Glutamatergic neuron (in vitro differentiated cells): ENCODE measurements at places on chromosomes 12 and 14.

- no peak for DNase-seq
Measured at GRCh38 chr14:97179573-97179972, 382.4 kb downstream of the VRK1 start.

DNA sequence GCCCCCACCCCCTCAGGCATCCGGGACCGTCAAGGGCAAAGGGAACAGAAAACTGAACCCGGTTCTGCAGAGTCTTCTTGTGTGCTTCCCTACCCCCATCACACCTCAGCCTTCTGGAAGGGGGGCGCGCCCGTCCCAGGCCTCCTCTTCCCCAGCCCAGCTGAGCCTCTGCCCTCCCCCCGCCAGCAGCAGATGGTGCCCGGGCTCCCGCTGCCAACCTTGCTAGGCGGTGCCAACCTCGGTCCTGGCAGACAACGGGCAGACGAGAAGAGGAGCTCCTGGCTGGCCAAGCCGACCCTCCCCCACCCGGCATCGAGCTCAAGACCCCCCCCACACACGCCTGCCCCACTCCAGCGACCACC lies 8.7 kb downstream of the STAC3 start:
- no peak for DNase-seq

- DNase-seq, result no peak
Measured at GRCh38 chr14:30332374-30332773, 226.6 kb upstream of the G2E3 start.

DNA sequence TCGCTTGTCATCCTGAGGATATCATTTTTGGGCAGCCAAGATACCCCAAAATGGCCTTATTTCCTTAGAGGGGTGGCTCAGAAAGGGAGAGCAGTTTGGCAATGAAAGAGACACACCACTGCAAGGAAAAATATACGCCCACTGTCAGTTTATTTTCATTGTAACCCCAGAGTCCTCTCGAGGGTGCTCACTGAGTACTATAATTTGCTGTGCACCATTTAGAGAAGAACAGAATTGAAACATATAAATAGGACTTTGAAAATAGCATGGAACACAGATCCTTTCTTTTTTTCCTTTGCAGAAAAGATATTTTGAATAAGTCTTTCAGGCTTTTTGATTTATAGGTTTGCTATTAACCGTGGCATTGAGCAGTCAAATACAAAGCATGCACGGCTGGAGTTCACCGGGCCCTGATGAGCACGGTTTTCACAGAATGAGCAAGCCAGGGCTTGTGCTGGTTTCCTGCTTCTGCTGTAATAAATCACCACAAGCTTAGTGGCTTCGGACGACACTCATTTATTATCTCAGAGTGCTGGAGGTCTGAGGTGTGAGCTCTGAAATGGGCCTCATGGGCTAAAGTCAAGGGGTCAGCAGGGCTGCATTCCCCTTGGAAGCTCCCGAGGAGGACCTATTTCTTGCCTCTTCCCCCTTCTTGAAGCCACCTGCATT lies 152.3 kb downstream of the ZNF664 start:
- no peak for DNase-seq

GRCh38 chr12:12474471-12474928 lies 88.2 kb downstream of the DUSP16 start:
- no peak for DNase-seq

DNA sequence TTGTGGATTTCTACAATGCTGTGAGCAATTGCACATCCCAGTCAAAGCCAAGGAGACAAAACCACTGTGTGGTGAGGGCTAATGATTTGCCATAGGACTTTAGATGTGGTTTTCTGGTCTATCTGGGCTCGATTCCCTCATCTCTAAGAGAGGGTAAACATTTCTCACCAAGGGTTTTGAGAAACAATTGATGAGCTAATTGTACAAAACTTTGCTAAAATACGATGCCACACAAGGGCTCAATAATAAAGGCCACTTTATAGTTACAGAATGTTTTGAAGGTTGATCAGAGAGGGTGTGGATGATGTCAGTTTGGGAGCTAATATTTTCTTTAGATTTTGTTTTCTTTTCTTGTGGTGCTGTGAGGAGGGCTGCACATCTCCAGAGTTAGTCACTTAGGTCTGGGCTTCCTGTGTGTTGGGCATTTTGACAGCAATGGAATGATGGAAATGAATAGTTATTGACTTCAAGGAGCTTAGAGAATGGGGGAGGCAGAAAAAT lies 60.8 kb upstream of the SLC38A4 start:
- no peak for DNase-seq

GRCh38 chr12:17652436-17652835 lies 437.6 kb downstream of the RERGL start:
- no peak for DNase-seq

GRCh38 chr14:102883089-102883541 lies 39.3 kb upstream of the AMN start:
- no peak for DNase-seq

DNA sequence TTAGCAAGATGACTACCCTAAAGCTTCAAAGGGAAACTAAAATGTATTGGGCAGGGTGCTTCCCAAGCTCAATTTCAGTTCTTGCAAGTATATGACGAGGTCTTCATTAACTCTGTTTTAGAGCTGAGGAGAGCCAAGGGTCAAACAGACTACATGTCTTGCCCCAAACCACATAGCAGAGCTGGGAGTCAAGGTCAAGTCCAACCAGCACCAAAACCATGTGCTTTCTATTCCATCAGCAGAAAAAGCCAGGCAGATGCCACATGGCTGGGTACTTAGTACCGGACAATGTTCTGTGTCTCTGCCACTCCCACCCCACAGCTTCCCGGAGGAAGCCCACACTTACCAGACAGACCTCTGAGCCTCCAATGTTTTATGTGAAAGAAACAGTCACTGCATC lies 17.6 kb downstream of the NID2 start:
- DNase-seq, result no peak

GRCh38 chr14:94598816-94599655 lies 13.2 kb upstream of the SERPINA3 start:
- no peak for DNase-seq

DNA sequence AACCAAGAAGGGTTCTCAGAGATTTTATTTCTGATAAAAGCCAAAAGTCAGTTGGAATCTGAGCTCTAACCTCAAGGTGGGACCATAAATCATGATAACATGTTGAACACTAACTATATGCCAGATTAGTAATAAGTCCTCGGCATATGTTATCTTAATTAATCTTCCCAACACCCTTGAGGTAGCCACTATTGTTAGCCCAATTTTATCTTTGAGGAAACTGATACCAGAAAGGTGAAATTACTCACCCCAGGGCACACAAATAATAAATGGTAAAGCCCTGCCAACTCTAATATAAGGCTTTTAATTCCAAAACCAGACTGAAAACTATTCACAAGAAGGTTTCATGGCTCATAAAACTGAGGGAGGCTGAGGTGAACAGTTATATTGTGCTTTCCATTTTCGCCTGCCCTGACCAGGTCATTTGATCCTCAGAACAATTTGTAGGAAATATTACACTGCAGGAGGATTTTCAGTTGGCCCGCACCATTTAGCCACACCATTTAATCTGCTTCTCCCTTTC lies 16.1 kb upstream of the NUAK1 start:
- DNase-seq, result no peak

DNA sequence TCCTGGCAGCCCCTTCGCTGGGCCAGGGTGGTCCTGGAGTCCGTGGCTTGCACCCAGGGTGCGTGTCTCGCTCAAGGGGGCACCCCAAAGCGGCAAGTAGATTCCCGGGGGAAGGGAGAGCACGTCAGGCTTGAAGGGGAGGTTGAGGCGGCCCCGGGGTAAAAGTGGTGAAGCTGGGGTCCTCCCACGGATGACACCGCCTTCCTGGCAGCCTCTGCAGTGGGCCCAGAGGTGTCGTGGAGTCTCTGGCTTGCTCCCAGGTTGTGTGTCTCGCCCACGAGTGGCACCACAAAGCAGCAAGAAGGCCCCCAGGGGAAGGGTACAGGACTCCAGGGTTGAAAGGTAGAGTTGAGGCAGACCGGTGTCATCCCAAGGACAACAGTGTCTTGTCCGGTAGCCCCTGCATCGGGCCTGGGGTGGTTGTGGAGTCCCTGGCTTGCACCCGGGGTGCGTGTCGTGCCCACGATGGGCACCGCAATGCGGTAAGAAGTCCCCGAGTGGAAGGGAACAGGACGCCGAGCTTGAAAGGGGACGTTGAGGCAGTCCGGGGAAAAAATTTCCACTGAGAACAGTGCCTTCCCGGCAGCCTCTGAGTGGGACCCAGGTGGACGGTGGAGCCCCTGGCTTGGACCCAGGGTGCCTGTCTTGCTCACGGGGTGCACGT lies 158.0 kb upstream of the ALG10B start:
- DNase-seq, result no peak

- DNase-seq, result no peak
Measured at GRCh38 chr14:44081146-44081545, 425.9 kb downstream of the FSCB start.

DNA sequence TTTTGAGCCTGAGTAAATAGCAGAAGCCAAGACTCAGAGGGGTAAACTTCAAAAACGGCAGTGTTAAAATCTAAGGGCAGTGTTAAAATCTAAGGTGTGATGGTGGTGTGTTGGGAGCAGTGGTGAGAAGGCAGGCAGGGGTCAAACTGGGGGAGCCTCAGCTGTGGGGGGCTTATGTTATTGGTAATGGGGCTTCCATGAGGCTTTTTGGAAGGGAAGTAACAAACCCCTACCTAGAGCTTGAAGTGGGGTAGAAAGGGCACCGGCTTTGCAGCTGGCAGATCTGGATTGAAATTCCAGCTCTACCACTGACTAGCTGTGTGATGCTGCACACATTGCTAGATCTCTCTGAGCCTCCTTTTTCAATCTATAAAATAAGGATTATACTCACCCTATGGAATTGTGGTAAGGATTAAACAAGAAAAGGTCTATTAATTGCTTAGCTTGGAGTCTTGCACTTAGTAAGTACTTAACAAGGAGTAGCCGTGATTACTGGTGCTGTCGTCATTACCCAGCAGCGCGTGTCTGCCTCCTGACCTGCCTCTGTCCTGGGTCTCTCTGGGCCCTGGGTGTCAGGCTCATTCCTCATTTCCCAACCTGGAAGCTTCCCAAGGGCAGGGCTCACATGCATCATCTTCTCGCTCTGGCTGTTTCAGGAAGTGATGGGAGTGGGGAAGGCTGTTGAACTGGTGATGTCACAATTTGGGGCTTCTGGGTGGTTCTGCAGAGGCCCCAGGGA lies 18.5 kb upstream of the KRT80 start:
- no peak for DNase-seq

- no peak for DNase-seq
Measured at GRCh38 chr14:104929268-104930230, 4.9 kb downstream of the PLD4 start.

DNA sequence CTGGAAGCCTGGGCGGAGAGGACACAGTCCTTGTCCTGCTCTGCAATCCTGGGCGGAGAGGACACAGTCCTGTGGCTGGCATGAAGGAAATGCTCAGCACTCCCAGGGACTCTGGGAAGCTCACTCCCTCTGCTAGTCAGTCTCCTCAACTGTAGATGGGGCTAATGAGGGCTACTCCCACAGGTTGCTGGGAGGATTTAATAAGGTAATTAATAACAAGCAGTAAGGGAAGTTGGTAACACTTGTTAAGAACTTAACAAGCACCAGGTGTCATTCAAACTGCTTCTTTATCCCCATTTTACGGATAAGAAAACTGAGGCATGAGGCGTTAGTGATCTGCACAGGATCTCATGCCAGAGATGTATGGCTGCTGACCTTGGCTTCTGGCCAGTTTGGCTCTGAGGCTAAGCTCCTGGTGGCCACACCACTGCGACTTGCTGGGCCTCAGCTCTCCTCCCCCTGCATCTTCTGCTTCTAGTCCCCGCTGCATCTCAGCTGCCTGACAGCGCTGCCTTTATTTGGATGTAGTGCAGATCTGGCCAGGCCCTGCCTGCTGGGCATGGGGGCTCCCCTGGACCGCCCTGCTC lies 54.1 kb upstream of the BEGAIN start:
- no peak for DNase-seq

DNA sequence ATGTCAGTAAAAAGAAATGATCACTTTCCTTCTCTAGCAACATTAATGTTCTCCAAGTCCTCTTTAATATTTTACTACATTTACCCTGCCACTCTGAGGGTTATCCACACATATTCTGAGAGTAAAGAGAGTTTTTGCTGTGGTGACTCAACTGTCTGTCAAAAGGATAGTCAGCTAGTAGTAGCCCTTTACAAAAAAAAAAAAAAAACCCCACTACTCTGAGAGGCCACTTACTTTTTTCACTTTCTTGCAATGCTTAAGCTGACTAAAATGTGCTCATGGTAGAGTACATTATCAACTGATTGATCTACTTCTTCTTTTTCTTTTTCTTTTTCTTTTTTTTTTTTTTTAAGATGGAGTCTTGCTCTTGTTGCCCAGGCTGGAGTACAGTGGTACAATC lies 27.6 kb upstream of the PPM1A start:
- DNase-seq, result no peak

- no peak for DNase-seq
Measured at GRCh38 chr12:38350342-38351174, 34.0 kb downstream of the ALG10B start.

GRCh38 chr12:118855858-118856257 lies 125.5 kb upstream of the SRRM4 start:
- no peak for DNase-seq

GRCh38 chr12:12336049-12336411 lies 14.0 kb downstream of the MANSC1 start:
- DNase-seq, result no peak

DNA sequence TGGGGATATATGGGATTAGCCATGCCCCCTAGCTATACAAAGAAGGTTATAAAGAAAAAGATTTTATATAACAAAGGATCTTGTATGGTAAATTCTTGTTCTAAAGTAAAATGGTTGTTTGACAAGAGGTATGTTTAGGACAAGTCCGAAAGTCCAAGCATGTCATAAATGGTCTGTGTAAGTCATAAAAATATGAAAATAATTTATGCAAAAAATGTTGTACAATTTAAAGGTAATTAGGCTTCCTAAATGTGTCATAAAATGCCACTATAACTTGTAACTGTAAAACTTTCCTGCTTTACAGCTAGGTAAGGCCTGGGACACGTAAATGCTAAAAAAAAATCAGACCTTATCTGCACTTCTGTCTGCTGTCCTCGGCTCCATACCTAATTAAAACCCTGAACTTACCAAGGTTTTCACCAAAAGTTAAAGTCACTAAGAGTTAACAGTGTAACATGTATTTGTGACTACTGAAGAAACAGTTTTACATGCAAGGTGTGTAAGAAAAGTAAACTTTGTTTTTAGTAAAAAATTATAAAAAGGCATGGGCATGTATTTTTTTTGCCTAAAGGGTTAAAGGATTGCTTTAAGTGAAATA lies 110.0 kb upstream of the RESF1 start:
- no peak for DNase-seq
